Activated T-helper 1 cell treated with Interleukin-2 at 50 U/mL for 16 hours (primary cell): ENCODE measurements at places on chromosomes 7 and 10.

GRCh38 chr10:117674201-117674600 is 131.7 kb downstream of the EMX2 start:
- DNase-seq, result no peak

- no peak for DNase-seq
Observed at GRCh38 chr10:35208949-35209613, 82.4 kb downstream of the CREM start.

GRCh38 chr10:17780727-17781126 is 28.4 kb upstream of the MRC1 start:
- no peak for DNase-seq

DNA sequence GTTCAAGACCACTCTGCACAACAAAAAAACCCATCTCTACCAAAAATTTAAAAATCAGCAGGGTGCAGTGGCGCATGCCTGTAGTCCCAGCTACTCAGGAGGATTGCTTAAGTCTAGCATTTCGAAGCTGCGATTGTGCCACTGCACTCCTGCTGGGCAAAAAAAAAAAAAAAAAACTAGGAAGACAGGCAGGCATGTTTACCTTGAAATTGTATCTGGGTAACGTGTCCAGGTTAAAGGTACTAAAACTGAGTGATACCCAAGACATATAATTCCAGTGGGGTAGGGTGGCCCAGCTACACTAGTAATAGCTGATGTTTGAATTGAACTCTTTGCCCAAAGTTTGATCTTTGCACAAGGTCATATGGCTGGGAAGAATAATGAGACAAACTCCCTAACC is 16.2 kb downstream of the GHITM start:
- DNase-seq, result no peak

DNA sequence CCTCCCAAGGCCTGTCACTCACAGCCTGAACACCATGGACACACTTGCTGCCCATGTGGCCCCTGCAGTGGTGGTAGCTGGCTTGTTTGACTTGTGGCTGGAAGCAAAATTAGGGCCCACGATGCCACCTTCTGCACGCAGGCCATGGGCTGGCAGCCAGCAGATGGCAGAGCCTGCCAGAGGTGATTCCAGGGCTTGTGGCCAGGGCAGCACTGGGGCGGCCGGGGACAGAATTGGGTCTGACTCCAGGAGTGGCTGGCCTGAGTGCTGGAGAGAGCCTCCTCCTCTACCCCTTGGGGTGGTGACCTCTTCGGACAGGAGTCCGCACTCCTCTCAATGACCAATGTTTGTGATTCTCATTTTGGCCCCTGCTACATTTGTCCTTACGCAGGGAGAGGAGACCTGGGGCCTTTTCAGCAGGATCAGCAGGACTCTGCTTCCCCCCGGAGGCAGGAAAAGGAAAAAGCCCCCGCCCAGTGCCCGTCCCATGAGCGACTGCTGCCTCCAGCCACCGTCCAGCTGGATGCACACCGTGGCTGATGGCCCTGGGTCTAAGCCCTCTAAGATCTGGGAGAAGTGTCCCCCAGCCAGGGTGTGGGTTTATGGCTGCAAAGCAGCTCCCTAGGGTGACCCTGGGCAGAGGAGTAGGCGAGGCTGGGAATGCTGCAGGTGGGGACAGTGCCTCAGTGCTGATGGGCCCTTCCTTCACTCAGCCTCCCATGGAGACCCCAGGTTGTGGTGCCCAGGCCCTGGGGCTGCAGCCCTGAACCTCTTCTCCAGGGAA is 26.5 kb downstream of the DNAJB12 start:
- DNase-seq, result no peak

- DNase-seq, result no peak
Observed at GRCh38 chr10:129899276-129900130, 64.6 kb downstream of the EBF3 start.
